ENCODE measurements at places on chromosomes 16 and 17.

GRCh38 chr16:86609115-86609514, 30.8 kb downstream of the FOXL1 start:
- no peak for DNase-seq
- no peaks in the 10 kb centered on the region for H3K36me3 ChIP-seq
- H3K27me3 ChIP-seq: no peaks in the 10 kb centered on the region
- no peak overlapping the region for H3K4me3 ChIP-seq
- H3K27ac ChIP-seq: no peak overlapping the region

DNA sequence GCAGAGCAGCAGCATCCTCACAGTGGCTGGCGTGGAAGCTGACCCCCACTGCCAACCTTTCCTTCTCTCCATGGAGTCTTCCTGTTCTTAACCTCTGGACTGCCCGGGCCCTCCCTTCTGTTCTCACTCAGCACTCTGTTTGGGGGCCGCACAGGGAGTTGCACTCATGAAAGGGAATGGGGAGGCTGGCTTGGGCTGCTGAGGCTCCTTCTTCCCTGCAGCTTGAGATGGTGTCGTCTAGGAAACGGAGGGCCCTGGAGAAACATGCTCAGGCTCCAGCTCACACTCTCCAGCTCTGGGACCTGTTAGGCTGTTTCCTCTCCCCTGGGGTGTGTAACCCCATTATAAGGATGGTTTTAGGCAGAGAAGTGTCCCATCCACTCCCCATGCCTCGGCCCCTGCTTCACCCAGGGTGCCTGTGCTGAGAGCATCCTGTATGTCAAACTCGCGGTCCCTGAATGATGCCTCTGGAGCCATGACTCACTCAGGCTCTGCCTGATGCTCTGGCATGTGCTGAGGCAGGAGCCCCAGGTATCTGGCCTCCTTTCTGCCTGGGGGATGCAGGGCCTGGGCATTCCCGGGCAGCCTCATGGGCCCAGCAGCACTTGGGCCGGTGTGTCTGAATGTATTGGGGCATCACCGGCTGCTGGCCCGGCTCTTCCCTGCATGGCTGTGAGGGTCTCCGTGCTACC, 18.9 kb downstream of the TMEM94 start:
- peak overlapping the region; percentile 53 for H3K27ac ChIP-seq
- H3K36me3 ChIP-seq: no peaks in the 10 kb centered on the region
- no peaks in the 10 kb centered on the region for H3K27me3 ChIP-seq
- H3K4me1 ChIP-seq: no peaks in the 10 kb centered on the region
- H3K4me3 ChIP-seq: no peak overlapping the region
- no peak for DNase-seq

GRCh38 chr17:41734139-41734948, at the start of gene HAP1:
HAP1 (minus strand) TSS chr17:41734643; CDS start chr17:41734634, 9 bp downstream.
- H3K4me3 ChIP-seq: peak within 1 kb of the TSS; percentile 31
- no peak within 1 kb of the TSS for H3K27ac ChIP-seq
- peaks cover 5% of the 10 kb centered on the region for H3K27me3 ChIP-seq
- no peaks in the 10 kb centered on the region for H3K36me3 ChIP-seq
- no peak for DNase-seq

- H3K4me1 ChIP-seq: no peaks in the 10 kb centered on the region
- H3K27me3 ChIP-seq: no peaks in the 10 kb centered on the region
- no peaks in the 10 kb centered on the region for H3K36me3 ChIP-seq
- H3K27ac ChIP-seq: no peak overlapping the region
These were observed 36.1 kb downstream of the ZNF652 start for GRCh38 chr17:49325980-49326379.

- H3K4me3 ChIP-seq: no peak overlapping the region
- no peaks in the 10 kb centered on the region for H3K36me3 ChIP-seq
These were observed 25.0 kb downstream of the GABARAPL2 start for GRCh38 chr16:75590920-75591843.

DNA sequence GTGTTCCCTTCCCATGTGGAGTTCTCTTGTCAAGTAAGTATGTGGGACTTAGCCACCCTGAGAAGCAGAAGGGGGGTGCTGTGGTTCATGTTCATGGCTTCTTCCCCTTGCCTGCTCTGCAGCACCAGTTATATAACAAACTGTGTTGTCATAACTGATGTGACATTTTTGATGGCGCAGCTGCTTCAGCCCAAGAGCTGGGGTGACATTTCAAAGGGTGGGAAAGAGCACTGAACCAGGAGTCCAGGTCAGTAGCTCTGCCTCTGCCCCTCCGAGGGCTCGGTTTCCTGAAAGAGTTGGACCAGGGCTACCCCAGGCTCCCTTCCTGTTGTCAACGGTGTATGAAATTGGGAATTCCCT, 7.4 kb downstream of the GNAO1 start:
- H3K36me3 ChIP-seq: no peaks in the 10 kb centered on the region
- H3K27me3 ChIP-seq: no peaks in the 10 kb centered on the region
- peaks cover 49% of the 10 kb centered on the region for H3K4me1 ChIP-seq

DNA sequence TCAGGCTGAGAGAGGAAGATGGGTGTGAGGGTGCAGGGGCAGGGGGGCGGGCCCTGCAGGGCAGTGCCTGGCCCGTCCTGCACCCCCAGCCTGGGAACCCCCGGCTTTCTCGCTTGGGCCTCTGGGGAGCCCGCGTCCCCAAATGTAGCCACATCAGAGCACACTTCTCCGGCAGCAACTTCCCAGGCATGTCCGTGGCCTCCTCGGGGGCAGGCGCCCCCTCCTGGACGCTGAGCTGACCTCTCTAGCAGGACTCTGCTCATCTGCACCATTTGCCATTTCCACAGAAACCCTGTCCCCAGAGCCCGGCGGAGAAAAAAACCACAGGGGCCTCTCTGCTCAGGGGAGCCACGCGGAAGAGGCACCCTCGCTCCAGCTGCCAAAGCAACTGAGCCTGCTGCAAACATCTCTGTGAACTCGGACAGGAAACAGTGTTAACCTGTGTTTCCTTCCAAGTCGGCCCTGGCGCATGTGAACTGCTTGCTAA, 63.4 kb downstream of the KLHDC4 start:
- H3K36me3 ChIP-seq: no peaks in the 10 kb centered on the region
- no peaks in the 10 kb centered on the region for H3K4me1 ChIP-seq
- H3K27me3 ChIP-seq: no peaks in the 10 kb centered on the region
- no peak overlapping the region for H3K4me3 ChIP-seq

- no peaks in the 10 kb centered on the region for H3K27me3 ChIP-seq
- no peak for DNase-seq
- no peaks in the 10 kb centered on the region for H3K36me3 ChIP-seq
- H3K4me1 ChIP-seq: no peaks in the 10 kb centered on the region
- no peak overlapping the region for H3K4me3 ChIP-seq
- no peak overlapping the region for H3K27ac ChIP-seq
These were observed 384.9 kb upstream of the SOX9 start for GRCh38 chr17:71735893-71736292.

DNA sequence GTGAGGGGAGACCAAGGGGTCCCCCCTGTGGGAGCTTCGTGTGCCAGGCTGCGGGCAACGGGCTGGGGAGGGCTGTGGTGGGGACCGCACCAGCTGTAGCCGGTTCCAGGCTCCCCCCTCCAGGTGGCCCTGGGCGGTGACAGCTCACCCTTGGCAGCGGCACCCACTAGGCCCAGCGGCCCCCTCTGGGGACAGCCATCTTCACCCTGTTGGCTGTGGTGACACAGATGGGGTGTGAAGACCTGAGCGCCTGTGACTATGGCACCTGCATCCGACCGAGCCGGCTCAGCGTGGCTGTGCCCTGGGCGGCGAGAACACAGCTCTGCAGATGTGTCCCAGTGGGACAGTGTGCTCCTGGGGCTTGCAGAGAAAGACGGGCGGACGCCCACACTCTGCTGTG, 1.1 kb upstream of the C1QTNF8 start:
- H3K27ac ChIP-seq: no peak overlapping the region
- no peaks in the 10 kb centered on the region for H3K27me3 ChIP-seq

GRCh38 chr17:14325618-14326167, 24.8 kb downstream of the HS3ST3B1 start:
- no peaks in the 10 kb centered on the region for H3K27me3 ChIP-seq
- H3K36me3 ChIP-seq: no peaks in the 10 kb centered on the region
- no peak for DNase-seq
- H3K4me3 ChIP-seq: no peak overlapping the region
- H3K4me1 ChIP-seq: peaks cover 68% of the 10 kb centered on the region

DNA sequence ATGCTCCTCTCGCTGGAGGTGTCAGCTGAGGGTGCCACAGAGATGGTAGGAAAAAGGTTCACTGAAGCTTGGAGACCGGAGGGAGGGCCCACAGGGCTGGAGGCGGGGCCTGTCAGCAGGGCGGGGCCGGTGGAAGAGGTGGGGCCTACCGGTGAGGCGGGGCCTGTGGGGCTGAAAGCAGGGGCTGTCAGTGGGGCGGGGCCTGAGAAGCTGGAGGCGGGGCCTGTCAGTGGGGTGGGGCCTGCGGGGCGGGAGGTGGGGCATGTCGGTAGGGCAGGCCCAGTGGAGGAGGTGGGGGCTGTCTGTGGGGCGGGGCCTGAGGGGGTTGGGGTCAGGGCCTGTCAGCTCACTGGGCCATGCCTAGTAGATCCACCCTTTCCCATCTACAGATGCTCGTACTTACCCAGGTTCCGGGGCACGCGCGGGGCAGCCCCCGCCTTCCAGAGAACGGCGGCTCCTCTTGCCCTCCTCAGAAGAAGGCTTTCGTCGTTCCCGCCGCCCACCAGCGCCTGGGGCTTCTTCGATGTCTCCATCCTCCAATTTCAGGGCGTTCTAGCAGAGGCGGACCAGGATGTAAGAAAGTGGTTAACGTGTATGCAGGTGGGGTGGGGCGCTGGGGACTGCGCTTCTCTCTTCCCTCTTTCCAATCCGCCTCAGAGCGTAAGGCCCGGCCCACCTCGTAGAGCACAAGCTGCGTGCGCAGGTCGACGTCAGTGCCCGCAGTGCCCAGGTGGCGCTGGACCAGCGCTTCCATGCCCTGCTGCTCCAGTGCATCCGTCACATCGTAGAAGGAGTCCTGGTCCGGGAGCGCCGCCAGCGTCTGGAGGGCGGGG, 9.8 kb downstream of the TMEM208 start:
- H3K27me3 ChIP-seq: no peaks in the 10 kb centered on the region
- no peak overlapping the region for H3K4me3 ChIP-seq
- no peaks in the 10 kb centered on the region for H3K4me1 ChIP-seq
- no peaks in the 10 kb centered on the region for H3K36me3 ChIP-seq
- peak; percentile 50 for DNase-seq
- H3K27ac ChIP-seq: no peak overlapping the region

DNA sequence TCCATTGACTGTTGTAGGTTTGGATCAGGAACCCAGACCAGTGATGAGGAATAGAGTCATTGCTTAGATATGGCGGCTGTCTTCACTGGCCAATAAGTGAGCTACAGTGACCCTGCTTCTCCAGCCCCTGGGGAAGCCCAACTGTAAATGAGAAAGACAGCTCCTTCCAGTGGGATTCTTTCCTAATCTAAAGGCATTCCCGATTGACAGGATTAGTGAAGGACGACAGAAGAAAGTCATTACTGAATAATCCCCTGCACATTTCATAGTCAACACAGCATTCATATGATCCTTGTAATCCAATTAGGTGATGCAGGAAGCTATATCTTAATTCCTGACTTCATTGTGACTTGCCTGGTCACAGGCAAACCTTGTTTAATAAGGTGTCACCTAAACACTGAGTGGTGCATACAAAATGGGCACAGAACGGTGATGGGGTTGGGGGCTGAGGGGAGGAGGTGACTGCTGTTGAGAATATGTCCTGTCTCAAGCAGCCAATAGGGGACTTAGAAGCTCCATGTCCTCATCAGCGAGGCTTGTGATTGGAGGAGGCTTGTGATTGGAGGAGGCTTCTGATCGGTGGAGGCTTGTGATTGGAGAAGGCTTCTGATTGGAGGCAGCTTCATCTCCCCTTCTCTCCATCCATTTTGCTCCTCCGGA, 242.6 kb downstream of the XYLT1 start:
- no peaks in the 10 kb centered on the region for H3K36me3 ChIP-seq
- H3K27ac ChIP-seq: no peak overlapping the region

GRCh38 chr16:22073350-22073749, 19.0 kb upstream of the VWA3A start:
- no peaks in the 10 kb centered on the region for H3K36me3 ChIP-seq
- no peak for DNase-seq
- no peak overlapping the region for H3K27ac ChIP-seq
- no peaks in the 10 kb centered on the region for H3K4me1 ChIP-seq
- H3K4me3 ChIP-seq: no peak overlapping the region
- H3K27me3 ChIP-seq: no peaks in the 10 kb centered on the region

DNA sequence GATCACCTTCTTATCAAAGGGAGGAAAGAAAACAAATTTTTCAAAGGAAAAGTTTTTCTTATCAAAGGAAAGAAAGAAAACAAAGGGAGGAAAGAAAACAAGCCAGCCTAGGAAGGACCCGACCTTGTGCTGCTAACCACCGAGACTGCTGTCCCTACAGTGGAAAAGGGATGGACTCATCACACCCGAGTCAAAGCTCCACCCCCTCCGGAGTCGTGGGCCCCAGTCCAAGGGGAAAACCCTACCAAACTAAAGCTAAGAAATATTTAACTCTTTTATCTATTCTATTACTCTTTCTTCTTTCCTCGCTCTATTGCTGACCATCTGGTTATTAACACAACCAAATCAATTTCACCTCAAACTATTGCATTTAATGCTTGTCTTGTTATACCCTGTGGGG, 6.1 kb upstream of the ENDOV start:
- no peaks in the 10 kb centered on the region for H3K27me3 ChIP-seq
- no peak for DNase-seq
- H3K4me3 ChIP-seq: no peak overlapping the region
- H3K27ac ChIP-seq: no peak overlapping the region
- no peaks in the 10 kb centered on the region for H3K36me3 ChIP-seq
- no peaks in the 10 kb centered on the region for H3K4me1 ChIP-seq

GRCh38 chr16:10206215-10206614, 24.0 kb upstream of the GRIN2A start:
- H3K27ac ChIP-seq: no peak overlapping the region
- H3K4me3 ChIP-seq: no peak overlapping the region
- H3K4me1 ChIP-seq: no peaks in the 10 kb centered on the region
- DNase-seq: no peak

DNA sequence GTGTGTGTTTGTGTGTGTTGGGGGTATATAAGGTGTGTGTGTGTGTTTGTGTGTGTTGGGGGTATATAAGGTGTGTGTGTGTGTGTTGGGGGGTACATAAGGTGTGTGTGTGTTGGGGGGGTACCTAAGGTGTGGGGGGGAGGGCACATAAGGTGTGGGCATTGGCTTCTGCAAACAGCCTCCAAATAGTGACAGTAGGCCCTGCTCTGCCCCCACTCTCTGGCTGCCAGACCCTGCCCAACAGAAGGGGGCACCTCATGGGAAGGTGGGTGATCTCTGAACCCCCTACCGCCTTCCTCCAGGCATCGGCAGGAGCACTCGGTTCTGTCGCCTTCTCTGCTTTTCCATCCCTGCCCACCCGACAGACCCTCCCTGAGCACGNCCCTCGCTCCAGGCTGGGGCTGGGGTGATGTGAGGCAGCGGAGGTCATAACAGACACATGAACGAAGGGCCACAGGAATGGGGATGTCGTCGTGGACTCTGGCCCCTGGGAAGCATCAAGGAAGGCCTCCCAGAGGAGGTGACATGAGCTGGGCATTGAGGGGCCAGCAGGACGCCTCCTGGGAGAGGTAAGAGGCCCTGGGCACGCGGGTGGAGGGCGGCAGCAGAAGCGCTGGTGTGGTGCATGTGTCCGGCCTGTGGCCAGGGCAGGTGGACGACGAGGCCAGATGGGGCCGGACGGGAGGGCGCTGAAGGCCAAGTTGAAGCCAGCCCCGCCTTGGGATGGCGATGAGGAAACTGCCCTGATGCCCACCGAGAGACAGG, 136.6 kb upstream of the RPH3AL start:
- no peaks in the 10 kb centered on the region for H3K36me3 ChIP-seq
- no peaks in the 10 kb centered on the region for H3K4me1 ChIP-seq
- peak overlapping the region; percentile 44 for H3K27ac ChIP-seq
- peak overlapping the region; percentile 19 for H3K4me3 ChIP-seq
- no peaks in the 10 kb centered on the region for H3K27me3 ChIP-seq

All from right lobe of liver (tissue), 6 donors.